ENCODE measurements at places on chromosomes 11 and 22. TPM values are rescaled to one million over a fixed set of nuclear protein-coding genes. Genes with fewer than 3 reads are reported as not detected.
A peak's percentile ranks its signal among the peaks of the same experiment; 100 is the strongest.

- DNase-seq: no peak
These were observed 754.4 kb upstream of the RAG2 start for GRCh38 chr11:37352485-37352884.

DNA sequence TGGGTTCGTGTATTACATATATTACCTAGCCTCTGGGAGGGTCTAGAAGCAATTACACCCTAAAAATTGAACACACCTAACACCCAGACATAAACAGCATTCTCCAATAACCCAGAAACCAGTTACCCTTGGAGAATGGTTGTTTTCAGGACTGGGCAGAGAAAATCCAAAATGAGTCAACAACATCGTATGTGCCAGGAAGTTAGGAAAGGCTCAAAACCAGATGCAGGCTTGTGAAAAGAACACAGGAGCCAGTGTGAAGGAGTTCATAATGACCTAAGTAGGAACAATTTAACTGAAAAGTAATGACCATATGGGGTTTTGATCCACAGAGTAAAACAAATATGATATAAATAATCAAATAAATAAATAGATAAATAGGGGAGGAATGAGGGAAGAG lies 5.1 kb upstream of the CLPB start:
- DNase-seq: no peak

- peak; percentile 83 for DNase-seq
These were observed 3.8 kb downstream of the CSNK2A3 start for GRCh38 chr11:11349106-11349825.

- peak; percentile 48 for DNase-seq
These were observed 915 bp upstream of the SREBF2 start for GRCh38 chr22:41831828-41832552.

Gene OTUB1
- 29.2 TPM for total RNA-seq

Gene SMIM35
- not detected for total RNA-seq

All from skin of body (tissue), 3 donors.